Kidney glomerular epithelial cell (primary cell): ENCODE measurements at places on chromosomes 7 and 10.
A peak's percentile ranks its signal among the peaks of the same experiment; 100 is the strongest.

DNA sequence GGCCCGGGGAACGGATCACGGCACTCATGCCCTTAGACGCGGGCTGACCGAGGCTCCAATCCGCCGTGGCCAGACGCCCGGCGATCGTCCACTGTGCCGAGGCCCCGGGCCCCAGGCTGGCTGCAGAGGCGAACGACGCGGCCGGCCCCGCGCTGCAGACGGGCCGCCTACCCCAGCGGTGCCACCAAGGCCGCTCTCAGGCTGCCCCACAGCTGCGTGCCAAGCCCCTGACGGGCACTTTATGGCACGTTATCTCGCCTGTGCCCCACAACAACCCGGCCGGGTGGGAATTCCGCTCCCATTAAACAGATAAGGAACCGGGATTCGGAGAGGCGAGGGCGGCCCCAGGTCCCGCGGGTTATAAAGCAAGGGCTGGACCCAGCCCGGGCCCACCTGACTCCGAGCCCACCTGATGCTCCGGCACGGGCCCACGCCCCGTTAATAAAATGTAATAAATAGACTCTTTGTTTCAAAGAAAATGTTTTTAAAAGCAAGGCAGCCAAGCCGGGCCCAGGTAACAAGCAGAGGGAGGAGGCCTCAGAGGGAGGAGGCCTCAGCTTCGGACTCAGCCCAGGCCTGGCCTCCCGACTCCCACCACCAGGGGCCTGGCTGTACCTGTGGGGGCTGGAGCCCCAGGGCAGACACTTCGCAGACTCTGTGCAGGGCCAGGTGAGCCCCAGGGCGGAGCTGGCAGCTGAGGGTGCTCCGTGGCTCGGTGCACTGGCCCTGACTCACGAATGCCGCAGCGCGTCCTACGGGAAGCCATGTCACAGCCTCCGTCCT is 79.7 kb downstream of the FOXL3 start:
- DNase-seq = no peak

DNA sequence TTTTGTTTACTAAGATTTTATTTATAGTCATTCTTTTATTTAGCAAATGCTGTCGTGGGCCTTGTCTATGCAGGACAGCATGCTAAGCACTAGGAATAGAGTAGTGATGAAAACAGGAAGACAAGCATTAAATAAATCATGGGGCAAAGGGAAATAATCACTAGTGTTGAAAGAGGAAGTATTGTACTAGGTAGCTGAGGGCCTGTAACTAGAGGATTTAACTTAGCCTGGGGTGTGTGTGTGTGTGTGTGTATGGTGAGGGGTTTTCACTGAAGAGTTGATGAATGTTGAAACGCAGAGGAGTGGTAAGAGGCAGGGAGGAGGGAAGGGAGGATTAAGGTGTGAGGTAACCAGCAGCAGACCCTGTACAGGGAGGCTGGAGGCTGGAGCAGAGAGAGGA is 446.4 kb downstream of the SDK1 start:
- DNase-seq = no peak

DNA sequence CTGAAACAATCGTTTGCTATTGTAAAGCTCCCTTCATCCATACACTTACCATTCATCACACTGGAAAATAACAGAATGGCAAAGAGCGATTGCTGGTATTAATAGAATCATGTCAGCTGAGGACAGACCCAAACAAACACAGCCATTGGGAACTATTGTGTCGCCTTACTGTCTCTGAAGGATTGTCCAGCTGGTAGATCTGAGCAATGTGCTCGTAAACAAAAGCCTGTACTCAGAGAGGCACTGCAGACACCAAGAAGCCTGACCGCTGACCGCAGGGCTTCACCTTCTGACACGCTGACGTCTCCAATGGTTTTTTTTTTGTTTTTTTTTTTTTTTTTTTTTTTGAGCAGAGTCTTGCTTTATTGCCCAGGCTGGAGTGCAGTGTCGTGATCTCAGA is 151.0 kb upstream of the FRMD4A start:
- no peak for DNase-seq

DNA sequence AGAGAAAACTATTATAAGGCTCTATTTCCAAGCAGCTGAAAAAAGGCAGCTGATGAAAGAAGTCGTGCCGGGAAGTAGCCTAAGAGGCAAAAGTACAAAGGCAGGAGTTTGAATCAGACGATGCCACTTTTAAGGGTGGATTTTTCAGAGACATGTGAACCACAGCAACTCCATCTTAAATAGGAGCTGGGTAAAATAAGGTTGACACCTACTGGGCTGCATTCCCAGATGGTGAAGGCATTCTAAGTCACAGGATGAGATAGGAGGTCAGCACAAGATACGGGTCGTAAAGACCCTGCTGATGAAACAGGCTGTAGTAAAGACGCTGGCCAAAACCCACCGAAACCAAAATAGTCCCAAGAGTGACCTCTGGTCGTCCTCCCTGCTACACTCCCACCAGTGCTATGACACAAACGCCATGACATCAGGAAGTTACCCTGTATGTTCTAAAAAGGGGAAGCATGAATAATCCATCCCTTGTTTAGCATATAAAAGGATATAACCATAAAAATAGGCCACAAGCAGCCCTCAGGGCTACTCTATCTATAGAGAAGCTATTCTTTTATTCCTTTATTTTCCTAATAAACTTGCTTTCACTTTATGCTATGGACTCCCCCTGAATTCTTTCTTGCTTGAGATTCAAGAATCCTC is 45.5 kb upstream of the PRSS1 start:
- DNase-seq = no peak

DNA sequence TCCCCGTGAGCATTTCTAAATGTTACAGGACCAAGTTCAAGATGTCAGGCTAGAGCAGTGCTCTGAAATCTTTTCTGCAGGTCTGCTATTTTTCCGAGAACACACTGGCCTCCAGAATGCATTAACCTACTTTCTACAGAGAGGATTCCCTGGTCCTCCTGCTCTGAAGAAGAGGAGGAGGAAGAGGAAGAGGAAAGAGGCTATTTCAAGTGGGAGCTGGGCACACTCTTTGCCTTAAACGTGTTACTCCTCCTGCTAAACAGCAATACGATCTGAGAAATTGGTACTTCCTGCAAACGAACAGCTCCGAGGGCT is 157.4 kb downstream of the FRMD4A start:
- DNase-seq = no peak

- no peak for DNase-seq
Measured at GRCh38 chr7:112103246-112103645, 103.0 kb downstream of the DOCK4 start.

GRCh38 chr10:60032723-60033122 is 126.4 kb upstream of the CCDC6 start:
- DNase-seq = peak; percentile 45

GRCh38 chr10:48589266-48589665 is 15.6 kb downstream of the ARHGAP22 start:
- no peak for DNase-seq

GRCh38 chr10:87861953-87862678 is 1.2 kb downstream of the KLLN start:
- peak; percentile 97 for DNase-seq

- no peak for DNase-seq
Measured at GRCh38 chr10:84820120-84820519, 491.7 kb downstream of the CCSER2 start.

- DNase-seq = no peak
Measured at GRCh38 chr10:29204070-29204800, 84.6 kb upstream of the LYZL1 start.

DNA sequence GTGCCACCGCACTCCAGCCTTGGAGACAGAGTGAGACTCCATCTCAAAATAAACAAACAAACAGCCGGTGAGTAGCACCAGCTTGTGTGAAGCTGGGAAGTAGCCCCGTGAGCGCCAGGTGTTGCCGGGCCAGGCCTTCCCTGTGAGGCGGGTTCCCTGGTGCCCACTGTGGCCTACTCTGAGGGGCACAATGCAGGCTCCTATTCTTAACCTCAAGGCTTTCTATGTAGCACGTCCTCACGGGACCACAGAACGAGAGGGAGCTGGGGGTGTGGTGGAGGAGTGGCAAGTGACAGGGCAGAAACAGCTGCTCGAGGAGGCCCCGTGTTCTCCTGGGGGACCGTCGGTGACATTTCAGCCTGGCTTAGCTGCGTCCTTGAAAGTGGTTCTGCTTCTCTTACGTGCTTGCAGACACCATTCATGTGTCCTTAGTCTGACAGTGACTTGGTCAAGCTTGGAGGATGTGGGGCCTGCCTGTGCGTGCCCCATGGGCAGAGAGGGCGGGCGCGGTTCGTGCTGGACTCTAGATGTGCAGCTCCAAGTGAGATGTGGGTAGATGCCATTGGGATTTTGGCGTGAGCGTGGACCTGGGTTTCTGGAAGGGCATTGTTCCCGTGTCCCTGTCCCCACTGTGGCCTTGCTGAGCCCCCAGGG is 116.6 kb downstream of the NKX6-2 start:
- DNase-seq = no peak

DNA sequence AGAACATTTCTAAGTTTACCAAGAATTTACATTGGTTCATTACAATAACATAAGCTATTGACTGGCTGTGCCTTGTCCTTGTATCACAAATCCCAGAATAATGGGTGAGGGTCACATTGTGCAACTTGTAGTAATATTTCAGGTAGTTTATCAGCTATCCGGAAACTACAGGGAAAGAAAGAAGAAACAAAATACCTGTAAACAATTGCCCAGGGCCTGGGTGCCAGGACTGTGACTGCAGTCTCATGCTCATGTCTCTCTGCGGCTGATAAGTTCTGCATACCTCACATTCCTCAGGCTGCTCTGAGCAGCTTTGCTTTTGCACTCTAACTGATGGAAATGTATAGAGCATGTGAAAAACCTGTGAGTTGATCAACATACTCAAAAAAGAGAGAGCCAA is 131.8 kb upstream of the TRIM24 start:
- DNase-seq = no peak

DNA sequence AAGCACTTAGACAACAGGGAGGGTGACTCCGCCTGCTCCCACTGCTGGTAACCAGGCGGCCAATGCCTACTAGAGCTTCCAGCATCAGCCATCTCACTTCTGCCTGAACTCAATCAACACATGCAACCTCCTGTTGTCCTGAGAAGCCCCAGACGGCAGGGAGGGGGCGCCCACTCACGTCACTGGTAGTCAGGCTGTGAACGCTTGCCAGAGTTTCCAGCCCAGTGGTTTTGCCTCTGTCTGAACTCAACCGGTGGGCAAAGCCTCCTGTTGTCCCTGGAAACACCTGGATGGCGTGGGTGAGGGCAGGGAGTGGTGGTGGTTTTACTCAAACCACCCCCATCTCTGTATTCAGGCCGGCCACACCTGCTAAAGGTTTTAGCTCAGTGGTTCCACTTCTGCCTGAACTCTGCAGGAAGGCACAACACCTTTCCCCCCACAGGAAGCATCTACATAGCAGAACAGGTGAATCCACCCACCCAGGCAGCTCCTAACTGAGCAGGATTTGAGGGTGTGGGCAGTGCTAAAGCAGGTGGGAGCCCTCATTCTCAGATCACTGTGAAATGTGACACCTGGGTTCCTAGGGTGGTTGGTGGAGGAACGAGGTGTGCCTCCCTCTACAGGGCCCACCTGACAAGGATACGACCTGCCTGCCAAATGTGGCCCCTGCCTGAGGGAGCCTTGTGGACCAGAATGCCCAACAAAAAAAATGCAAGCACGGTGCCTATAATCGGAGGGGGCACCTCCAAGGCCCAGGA is 563.0 kb upstream of the SEMA3D start:
- no peak for DNase-seq

DNA sequence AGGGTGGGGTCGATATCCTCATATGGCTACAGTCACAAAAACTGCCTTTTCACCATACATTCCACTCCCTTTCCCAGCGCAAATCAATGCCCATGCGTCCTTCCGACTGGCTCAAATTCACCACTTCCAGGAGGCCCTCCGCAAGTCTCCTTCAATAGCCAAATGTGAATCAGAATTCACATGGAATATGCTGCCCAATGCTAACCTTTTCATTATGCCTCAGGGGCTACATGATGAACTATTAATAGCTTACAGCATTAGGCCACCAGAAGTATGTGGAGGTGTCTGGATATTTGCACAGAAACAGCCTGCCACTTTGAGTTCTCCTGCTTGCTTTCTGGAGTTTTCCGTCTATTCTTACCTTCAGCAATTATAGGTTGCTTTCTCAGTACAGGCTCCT is 27.7 kb downstream of the RGS10 start:
- DNase-seq = no peak

DNA sequence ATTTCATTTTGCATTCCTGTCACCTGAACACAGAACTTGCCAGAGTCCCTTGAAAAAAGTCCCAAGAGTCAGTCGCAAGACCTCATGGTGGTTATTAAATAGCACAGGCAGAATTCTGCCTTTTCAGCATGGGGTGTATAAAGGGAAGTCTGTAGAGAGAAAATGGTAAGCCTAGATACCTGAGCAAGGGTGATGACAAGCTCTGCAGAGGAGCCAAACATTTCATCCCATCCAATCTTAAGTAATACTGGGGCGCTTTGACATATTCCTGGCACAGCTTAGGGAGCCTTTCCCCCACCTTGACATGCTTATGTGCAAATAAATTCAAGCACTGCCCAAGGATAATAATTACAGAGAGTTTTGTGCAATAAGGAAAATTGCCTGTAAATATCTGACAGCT is 213.0 kb downstream of the INHBA start:
- DNase-seq = no peak
